Muscle of leg (tissue), 16 donors: ENCODE measurements at places on chromosomes 5 and 9. TPM values are rescaled to one million over a fixed set of nuclear protein-coding genes. Genes with fewer than 3 reads are reported as not detected.

Gene ANKDD1B
- polyA plus RNA-seq, result 0.58 TPM

Gene SLC36A2
- not detected for polyA plus RNA-seq

Gene IFNA2
- not detected for polyA plus RNA-seq

Gene FAXDC2
- 12.6 TPM for polyA plus RNA-seq

Gene CMYA5
- polyA plus RNA-seq, result 160 TPM

Gene BTNL9
- 10.4 TPM for polyA plus RNA-seq

Gene TAS2R1
- not detected for polyA plus RNA-seq

Gene PCDHA4
- 0.08 TPM for polyA plus RNA-seq

Gene SLC23A1
- polyA plus RNA-seq, result 0.60 TPM

Gene LCP2
- polyA plus RNA-seq, result 6.4 TPM

Gene DRD1
- polyA plus RNA-seq, result 0.06 TPM

Gene KCTD16
- polyA plus RNA-seq, result 0.13 TPM

Gene IL9
- polyA plus RNA-seq, result not detected
